Stimulated activated CD4-positive, alpha-beta T cell treated with anti-CD3 and anti-CD28 coated beads, Interleukin-4, amount 100 ng/mL, for 4 hours (primary cell): ENCODE measurements at places on chromosomes 6 and 20.

DNA sequence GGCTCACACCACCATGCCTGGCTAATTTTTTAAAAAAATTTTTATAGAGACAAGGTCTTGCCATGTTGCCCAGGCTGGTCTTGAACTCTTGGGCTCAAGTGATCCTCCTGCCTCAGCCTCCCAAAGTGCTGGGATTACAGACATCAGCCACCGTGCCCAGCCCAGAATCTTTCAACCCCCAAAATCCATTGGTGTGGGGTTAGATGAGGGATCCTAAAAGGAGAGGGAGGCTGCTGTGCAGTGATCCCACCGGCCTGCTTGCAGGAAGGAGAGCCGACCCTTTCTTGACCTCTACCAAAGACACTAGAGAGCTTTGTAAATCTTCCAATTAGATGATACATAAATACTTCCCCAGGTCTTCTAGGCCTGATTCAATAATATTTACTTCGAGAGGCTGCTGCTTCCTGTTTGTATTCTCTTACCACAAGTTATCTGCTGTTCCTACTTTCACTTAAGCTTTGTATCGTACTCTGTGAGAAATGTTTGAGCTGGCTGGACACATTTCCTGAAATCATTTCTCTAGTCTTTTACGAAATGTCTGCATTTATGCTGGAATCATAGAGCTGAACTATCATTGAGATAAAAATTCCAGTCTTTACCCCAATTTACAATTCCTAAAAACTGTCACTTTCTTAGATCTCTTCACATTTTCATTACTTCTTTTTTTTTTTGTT, 49.3 kb upstream of the IER3 start:
- DNase-seq, result no peak

DNA sequence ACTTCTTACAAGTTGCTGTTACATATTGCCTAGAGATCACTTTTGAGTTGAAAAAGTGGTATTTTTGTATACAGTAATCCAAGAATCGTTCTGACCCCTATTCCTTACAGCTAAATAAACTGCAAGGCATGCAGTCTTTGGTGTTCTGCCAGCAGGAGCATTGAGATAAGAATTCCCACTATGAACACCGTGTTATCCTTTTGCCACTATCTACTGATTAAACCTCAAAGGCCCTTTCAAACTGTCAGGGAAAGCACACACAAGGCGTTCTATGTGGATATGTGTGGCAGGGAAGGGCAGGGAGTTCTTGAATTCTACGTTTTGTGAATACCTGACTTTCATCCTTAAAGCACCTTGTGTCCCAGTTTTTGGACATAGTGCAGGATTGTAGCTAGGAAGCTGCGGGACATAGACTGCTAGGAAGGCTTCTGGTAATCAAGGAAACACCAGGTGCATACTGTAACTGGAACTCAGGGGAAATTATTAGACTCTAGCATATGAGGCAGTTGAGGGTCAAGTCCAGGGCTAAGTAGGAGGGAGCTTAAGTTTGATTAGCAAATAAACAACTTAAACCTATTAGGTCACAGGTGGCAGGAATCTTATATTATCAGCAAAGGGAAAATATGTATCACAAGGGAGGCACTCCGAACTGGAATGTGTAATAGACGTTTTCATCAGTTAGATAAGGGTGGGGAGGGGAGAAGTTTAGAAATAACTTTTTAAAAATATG, 506.6 kb downstream of the RNF144B start:
- DNase-seq, result no peak

DNA sequence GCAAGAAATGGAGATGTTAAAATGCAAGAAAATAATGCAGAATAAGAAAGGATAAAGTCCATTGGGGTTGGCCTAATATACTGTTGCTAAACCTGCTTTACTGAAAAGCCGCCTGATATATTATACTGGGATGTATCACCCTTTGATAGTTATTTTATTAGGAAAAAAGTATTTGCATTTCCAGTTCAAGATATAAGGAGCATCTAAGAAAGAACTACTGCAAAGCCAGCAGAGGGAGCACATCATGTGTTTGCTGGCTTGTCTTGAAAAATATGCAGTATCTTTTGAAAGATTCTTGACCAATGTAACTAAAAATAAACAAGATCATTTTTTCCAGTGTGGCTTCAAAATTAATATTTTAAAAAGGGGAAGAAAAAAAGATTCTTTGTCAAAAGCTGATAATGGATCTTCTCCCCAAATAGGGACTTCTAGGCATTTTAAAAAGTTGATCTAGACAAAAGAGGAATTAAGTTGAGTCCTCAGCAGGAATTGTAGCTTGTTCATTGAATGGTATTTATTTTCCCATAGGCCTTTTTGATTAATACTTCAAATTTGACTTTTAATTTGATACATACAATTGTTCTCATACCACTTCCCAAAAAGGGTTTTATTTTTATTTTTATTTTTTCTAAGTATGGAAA, 214.9 kb downstream of the ZFAND3 start:
- no peak for DNase-seq

GRCh38 chr6:71463061-71463460, 174.4 kb downstream of the OGFRL1 start:
- no peak for DNase-seq

DNA sequence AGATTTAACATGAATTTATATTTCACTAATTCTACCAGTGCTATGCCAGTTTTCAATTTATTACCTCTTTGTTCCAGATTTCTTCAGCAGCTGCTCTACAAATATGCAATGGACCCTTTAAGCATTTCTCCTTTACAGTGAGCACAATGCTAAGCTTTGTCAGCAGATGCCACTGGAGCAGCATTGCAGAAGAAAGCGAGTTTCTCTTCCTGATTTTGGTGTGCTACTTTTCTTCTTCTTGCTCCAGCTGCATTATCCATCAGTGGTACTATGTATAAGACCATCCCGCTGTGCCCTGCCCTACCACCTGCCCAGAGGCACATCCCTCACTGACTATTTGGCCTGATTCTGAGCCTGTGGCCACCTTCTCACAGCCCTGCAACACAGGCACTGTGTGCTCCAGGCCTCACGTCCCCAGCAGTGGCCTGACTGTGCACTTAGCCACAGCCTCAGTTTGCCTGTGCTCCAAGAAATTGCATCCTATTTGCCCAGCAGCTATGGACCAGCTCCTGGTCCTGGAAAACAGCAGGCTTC, 84.1 kb downstream of the TNFAIP3 start:
- DNase-seq, result no peak

DNA sequence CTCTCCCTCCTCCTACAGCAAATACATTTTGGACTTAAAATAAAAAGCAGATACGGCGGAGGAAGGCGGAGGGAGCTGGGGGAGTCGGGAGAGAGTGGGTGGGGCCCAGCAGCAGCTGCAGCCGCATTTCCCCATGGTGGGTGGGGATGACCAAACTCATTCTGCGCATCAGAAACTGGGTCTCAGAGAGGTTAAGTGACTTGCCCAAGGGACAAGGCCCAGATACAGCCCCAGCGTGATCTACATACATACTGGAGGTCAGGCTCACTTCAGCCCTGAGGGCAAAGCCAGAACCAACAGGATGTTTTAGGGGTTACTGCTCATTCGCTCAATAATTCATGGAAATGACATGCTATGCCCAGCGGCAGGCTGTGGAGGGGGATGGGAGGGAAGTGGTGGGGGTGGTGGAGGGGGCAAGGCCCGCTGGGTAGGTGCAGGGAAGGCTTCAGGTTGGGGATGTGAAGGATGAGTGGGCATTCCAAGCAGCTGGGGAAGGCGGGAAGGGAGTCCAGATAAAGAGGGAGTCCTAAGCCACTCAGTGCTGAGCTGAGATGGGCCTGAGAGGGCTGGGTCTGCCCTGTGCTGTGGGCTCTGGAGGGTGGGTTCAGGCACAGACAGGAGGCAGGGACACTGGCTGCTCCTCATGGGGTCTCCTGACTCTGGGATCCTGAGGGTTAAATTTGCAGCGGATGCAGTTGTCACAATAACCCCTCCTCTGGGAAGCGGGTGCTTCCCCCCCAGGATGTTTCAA, 31.0 kb downstream of the DLGAP4 start:
- no peak for DNase-seq
